ENCODE measurements at places on chromosomes 2 and 18. TPM values are rescaled to one million over a fixed set of nuclear protein-coding genes. Genes with fewer than 3 reads are reported as not detected.

Gene UGT1A10
- not detected for polyA plus RNA-seq

Gene ADRA2B
- polyA plus RNA-seq, result 1.1 TPM

Gene KCNG3
- 0.77 TPM for polyA plus RNA-seq

Gene LOXL3
- polyA plus RNA-seq, result 2.0 TPM

Gene BUB1
- 0.12 TPM for polyA plus RNA-seq

Gene APLF
- 1.1 TPM for polyA plus RNA-seq

Gene EFEMP1
- 25.7 TPM for polyA plus RNA-seq

Gene PSMA8
- polyA plus RNA-seq, result not detected

Gene PLGLB1
- 3.0 TPM for polyA plus RNA-seq

Gene GALNT3
- 13.7 TPM for polyA plus RNA-seq

Gene ADAM23
- 0.11 TPM for polyA plus RNA-seq

Gene UGT1A4
- not detected for polyA plus RNA-seq

Gene MAP2
- 11.7 TPM for polyA plus RNA-seq

Gene ARHGAP28
- 0.91 TPM for polyA plus RNA-seq

Gene CYP27A1
- 9.9 TPM for polyA plus RNA-seq

Gene TANC1
- polyA plus RNA-seq, result 10.2 TPM

Gene PLGLB2
- polyA plus RNA-seq, result 3.7 TPM

Gene NXPH2
- polyA plus RNA-seq, result not detected

Gene DYNAP
- not detected for polyA plus RNA-seq

Gene PAX8
- polyA plus RNA-seq, result 0.23 TPM

Gene CTDP1
- polyA plus RNA-seq, result 14.4 TPM

Gene ANO7
- 1.0 TPM for polyA plus RNA-seq

Gene MFSD6
- polyA plus RNA-seq, result 5.3 TPM

Gene SF3B1
- polyA plus RNA-seq, result 173 TPM

Gene CD8B
- 0.77 TPM for polyA plus RNA-seq

Gene DCC
- 0.19 TPM for polyA plus RNA-seq

Gene RUFY4
- polyA plus RNA-seq, result 0.08 TPM

Gene UGP2
- 47.9 TPM for polyA plus RNA-seq

Gene LAMA3
- polyA plus RNA-seq, result 2.1 TPM

Gene ARHGAP15
- 1.7 TPM for polyA plus RNA-seq

Gene ICOS
- polyA plus RNA-seq, result not detected

Gene CROCC2
- polyA plus RNA-seq, result 0.05 TPM

Gene FRZB
- polyA plus RNA-seq, result 3.5 TPM

Gene CFAP221
- polyA plus RNA-seq, result 25.3 TPM

Gene GPR75
- polyA plus RNA-seq, result 1.5 TPM

Gene TFCP2L1
- 2.0 TPM for polyA plus RNA-seq

Gene NETO1
- polyA plus RNA-seq, result 0.26 TPM
